ENCODE measurements at places on chromosomes 1 and 21.

DNA sequence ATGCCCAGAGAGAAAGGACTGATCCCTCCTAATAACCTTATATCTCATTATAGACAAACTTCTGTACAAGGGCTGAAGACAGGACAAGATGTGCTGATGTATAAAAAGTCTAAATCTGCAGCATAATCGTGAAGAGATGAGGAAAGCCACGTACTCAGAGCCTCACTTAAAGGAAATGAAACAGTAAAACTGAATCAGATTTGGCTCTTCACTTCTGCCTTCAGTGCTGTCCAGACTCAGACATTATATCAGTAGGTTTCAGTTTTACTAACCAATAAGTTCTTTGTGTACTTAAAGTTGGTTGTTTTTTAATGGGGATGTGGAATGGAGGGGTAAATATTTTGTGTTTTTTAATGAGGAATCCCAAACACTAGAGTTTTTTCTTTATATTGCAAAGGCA lies 45.3 kb upstream of the RGS1 start:
- DNase-seq: no peak

DNA sequence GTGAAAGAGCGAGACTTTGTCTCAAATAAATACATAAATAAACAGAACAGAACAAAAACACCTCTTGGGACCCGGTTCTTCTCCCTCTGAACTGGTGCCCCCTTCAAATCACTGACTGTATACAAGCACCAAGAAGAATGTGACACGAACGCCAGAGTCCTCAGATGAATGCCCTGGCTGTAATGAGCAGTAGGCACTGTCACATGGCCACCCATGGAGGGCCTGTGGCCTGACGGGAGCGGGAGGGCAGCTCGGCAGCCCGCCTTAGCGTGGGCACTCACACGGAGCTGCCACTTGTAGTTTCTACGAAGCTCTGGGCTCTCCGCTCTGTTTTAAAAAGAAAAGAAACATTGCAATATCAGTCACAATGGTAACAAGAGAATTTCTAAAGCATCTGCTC lies 146.0 kb downstream of the PEX14 start:
- DNase-seq: no peak

DNA sequence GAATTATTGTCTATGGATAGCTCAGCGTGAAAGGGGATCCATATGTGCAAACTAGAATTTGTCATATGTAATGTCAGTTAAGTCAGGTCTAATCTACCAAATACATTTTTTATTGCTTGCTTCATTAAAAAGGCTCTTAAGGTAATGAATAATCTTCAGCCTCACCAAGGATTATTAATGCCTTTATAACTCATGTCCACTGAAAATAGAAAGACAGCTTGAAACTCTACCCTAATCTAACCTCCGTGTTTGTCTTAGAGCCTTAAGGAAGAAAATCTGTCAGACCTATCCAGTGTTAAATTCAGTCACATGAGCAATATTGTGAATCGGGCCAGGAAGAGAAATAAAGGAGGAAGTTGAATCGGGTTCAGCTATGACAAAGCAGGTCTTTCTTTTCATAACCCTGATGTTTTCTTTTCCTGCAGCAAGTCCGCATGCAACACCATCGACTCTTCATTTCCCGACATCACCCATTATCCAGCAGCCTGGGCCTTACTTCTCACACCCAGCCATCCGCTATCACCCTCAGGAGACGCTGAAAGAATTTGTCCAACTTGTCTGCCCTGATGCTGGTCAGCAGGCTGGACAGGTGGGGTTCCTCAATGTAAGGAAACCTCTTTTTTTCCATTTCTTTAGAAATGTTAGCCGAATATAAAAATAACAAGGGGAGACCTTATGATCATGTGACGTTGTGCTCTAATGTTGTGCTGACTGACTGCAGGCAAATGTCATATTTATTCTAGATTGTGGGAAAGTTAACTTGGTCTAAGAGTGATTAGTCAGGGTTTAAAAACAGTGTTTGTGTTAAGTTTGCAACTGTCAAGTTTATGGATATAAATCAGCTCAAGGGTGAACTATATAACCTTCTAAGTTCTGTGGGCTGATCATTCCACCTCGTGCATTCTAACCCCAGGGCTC lies 321.0 kb downstream of the TM2D1 start:
- DNase-seq: peak; percentile 60

GRCh38 chr1:225526878-225527277 lies 99.0 kb upstream of the LBR start:
- no peak for DNase-seq

DNA sequence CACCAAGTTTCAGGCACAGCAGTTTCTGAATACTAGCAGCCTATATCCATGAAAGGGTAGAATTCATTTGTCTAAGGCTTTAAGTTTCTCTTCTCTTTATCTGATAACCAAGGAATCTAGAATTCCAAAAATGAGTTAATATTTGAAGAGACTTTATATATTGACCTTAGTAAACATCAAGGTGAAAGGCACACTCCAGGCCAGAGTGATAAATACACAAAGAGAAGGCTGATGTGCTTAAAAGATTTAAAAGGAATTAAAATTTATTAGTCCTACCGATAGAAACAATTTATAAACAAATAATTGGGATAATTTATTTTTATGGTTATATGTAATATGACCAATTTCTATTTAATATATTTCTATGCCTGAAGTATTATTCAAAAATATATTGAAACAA lies 93.4 kb upstream of the DESI2 start:
- no peak for DNase-seq

DNA sequence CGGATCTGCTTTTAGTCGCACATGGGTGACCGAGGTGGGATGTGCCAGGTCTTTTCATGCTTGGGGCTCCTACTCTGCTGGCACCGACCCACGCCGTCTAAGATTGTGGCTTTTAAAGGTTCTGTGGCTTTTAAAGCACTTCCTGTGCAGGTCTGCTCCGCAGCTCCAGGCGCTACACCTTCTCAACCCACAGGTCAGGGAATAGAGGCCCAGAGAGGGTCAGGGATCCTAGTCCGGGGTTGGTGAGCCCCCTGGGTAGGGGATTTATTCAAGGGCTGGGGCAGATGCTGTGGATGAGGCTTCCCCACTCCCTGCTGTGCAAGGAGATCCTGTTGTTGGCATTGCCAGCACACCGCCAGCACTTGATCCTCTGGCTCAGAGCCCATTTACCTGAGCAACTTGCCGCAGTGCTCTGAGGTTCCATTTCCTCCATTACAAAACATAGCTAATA lies 212.8 kb upstream of the RAB4A start:
- no peak for DNase-seq

- no peak for DNase-seq
Observed at GRCh38 chr1:206415942-206416341, 54.3 kb upstream of the IKBKE start.

GRCh38 chr1:119653839-119654170 lies 5.7 kb upstream of the ZNF697 start:
- no peak for DNase-seq

- no peak for DNase-seq
Observed at GRCh38 chr1:245995474-245995873, 511.6 kb downstream of the SMYD3 start.

DNA sequence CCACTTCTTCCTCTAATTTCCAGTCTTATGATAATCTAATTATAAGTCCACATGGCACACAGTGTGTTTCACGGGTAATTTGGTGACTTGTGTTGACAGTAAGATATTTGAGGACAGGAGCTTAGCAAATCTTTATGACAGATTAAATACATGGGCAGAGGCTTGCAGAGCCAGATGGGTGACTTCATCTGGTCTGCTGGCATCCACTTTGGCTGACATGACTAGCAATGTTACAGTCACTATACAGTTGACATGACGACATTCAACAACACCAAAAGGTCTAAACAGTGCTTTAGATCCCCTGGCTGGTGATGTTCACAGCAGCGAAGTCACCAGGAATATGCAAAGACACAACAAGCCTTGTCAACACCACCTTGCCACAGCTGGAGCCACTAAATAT lies 147.2 kb downstream of the ETS2 start:
- no peak for DNase-seq

- no peak for DNase-seq
Observed at GRCh38 chr1:243693800-243694199, 156.2 kb downstream of the AKT3 start.

DNA sequence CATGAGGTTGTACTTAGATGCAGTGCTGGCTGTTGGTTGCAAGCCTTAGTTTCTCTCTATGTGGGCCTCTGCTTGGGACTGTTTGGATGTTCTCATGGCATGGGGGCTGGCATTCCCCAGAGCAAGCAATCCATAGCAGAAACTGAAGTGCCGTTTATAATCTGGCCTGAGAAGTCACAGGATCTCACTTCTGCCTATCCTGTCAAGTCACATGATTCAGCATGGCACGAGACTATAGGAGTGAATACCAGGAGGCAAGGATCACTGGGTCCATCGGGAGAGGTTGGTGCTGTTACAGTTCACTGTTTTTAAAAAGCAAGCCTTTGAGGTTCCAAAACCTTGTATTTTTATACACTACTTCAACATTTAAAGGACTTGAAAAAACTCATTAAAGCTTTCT lies 16.7 kb downstream of the COLGALT2 start:
- no peak for DNase-seq

GRCh38 chr1:88224906-88225305 lies 459.2 kb upstream of the PKN2 start:
- no peak for DNase-seq

DNA sequence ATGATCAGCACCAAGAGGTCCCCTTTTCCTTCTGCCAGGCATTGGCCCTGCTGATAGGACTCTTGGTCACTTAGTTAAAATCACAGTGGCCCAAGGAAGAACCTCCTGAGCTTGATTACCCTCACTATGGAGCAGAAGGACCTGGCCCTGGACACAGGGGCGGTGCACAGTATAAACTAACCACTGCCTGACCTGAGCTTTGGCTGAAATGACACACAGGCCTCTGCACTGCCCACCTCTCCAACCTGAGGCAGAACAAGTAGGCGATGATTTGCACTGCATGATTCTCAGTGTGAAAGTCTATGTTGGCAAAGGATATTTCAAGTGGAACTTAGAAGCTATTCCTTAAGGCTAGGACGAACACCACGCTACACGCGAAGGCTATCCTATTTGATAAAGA lies 48.5 kb downstream of the CAPN2 start:
- no peak for DNase-seq

GRCh38 chr1:6948861-6949260 lies 163.6 kb downstream of the CAMTA1 start:
- no peak for DNase-seq

GRCh38 chr1:97797403-97798183 lies 123.2 kb downstream of the DPYD start:
- DNase-seq: peak; percentile 7

GRCh38 chr1:42982641-42983040 lies 24.0 kb upstream of the SLC2A1 start:
- DNase-seq: no peak

GRCh38 chr1:25031601-25031965 lies 101.5 kb upstream of the RUNX3 start:
- peak; percentile 21 for DNase-seq

DNA sequence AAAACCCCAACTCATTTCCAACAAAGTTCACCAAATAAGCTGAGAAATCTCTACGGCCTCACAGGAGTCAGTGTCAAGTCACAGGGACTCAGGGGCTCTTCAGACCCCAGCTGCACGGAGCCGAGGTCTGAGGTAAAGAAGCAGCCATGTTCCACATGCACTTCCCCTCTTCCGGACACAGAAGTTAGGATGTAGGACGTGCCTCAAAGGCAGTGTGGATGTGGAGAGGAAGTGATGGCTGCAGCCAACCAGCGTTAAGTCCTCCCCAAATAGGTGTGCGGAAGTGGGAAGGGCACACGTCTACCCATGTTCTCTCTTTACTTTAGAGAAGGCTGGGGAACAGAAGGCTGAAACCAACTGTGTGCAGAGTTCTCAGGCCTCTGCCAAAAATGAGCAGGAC lies 14.6 kb upstream of the NCF2 start:
- DNase-seq: no peak
